ENCODE measurements at places on chromosomes 6 and 20.

DNA sequence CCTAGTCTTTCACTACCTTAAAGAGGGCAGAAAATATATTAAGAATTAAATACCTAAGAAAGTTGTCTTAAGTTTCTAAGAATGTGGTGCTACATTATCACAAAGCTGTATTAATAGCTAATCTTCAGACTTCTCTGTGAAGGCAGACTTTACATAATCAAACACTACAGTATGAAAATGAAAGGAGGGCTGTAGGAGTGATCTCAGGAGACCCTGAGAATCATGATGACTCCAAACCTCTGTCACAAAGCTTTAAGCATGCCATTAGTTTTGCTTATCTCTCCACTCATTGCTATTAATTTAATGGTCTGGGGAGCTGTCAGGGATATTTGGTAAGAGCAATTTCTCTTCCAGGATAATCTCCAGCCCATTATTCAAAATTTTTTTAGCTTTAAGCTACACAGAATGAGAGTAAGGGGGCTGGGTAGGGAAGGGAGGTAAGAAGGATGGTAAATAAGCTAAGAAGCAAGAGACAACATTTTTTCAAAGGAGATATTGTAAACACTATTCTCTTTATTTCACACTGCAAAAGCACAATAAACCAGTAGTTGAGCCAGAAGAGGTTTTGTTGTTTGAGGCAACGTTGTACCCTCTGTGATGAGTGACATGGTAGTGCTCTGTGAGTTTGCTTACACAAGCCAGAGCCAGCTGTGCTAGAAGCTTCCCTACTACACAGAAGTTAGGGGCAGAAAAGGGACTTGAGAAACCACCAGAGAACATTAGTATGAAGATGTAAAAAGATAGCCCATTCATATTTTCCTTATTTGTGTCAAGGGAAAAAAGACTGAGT, 258.8 kb downstream of the GMDS start:
- DNase-seq = no peak

DNA sequence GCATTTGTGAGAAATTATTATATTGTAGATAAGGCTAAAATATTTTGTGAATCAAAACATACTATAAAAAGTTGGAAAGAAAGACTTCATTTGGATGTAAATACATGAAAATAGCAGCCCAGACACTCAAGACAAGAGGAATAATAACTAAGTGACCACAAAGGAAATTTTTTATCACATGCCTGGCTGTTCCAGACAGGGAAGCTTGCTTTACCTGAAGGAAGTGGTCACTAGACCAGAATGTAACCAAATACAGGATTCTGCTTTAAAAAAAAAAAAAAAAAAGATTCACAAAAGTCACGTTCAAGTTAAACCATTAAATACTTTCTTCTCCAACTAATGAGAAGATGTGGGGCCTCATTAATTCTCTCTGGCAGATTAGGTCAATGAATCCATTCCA, 9.3 kb upstream of the HLA-DQB2 start:
- no peak for DNase-seq

GRCh38 chr6:118661831-118662230, 10.4 kb upstream of the CEP85L start:
- no peak for DNase-seq

- DNase-seq = peak; percentile 9
Observed at GRCh38 chr6:166313255-166314070, 5.3 kb upstream of the PRR18 start.

GRCh38 chr6:127586372-127586771, 9.4 kb downstream of the C6orf58 start:
- DNase-seq = no peak

GRCh38 chr6:85670573-85670972, 27.9 kb upstream of the SYNCRIP start:
- DNase-seq = peak; percentile 44

- no peak for DNase-seq
Observed at GRCh38 chr6:8225113-8225512, 122.8 kb upstream of the EEF1E1 start.

GRCh38 chr20:33704197-33704924, 15.7 kb downstream of the PXMP4 start:
- no peak for DNase-seq

- DNase-seq = no peak
Observed at GRCh38 chr6:98634569-98634968, 199.8 kb upstream of the POU3F2 start.

DNA sequence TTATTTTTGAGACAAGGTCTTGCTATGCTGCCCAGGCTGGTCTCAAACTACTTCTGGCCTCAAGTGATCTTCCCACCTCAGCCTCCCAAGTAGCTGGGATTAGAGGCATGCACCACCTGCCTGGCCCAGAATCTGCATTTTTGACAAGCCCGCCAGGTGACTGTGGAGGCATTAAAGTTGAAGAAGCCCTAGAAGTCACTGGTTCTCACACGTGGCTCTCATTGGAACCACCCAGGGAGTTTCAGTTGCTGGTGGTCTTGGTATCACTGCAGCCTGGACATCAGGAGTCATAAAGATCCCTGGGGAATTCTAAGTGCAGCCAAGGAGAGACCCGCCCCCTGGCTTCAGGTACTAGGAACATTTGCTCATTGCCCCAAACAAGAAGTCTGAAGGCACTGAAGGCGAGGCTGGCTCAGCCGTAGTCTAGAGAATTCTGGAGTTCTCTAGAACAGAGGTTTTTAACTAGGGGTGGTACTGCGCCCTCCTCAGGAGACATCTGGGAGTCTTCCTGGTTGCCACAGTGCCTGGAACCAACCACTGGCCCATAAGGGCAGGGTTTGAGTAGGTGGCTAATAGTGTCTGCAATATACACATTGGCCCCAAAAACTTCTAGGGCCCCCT, 182.8 kb downstream of the ZMYND8 start:
- no peak for DNase-seq

- peak; percentile 56 for DNase-seq
Observed at GRCh38 chr20:20480689-20481088, 112.8 kb downstream of the INSM1 start.

GRCh38 chr6:144194293-144194810, 44.0 kb downstream of the STX11 start:
- DNase-seq = no peak

GRCh38 chr6:31572041-31572911, at the start of gene LTA:
Gene LTA (plus strand): TSS chr6:31572289. CDS start chr6:31572743, 454 bp downstream.
- no peak for DNase-seq

DNA sequence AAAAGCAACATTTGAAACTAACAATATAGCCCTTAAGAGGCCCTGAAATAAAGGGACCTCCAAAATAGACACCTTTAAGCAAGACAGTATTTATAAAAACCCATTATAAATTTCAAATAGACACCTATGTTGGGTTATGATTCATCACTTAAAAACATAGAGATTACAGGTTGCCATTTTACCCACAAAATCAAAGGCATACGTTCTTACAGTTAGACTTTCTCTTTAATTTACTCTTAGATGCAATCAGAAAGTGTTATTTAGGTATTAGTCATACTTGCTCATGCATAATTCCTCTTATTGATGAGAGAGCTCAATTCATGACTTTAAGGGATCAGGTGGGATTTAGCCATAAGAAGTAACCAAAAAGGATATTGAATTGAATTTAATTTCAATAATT, 51.5 kb upstream of the TMEM200A start:
- DNase-seq = no peak

DNA sequence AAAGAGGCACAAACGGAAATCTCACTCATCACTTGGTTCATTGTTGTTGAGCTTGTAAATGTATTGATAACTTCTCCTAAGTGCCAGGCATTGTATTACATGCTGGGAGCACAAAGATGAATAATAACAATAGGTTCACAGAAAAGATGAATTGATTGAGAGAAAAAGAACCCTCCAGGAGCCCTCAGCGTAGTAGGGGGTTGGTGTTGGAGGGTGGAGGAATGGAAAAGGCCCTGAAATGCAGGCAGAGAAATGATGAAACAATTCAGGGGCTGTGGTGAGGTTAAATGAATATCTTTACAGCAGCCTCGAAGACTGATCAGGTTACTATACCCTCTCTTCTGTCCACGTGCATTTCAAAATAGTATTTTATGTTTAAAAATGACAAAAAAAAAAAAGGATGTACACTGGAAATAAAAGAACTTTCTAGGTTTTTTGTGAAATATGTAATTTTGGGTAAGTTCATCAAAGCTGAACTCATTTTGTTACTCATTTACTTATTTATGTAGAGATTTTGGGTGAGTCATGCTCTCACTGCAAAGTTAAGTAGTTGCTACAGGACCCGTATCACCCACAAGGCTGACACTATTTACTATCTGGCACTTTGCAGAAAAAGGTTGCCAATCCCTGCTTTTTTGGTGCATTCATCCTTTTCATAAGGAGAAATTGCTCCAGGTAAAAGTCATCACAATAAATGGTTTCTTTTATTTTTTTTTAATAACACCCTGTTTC, 277.3 kb downstream of the ZNF217 start:
- peak; percentile 22 for DNase-seq

DNA sequence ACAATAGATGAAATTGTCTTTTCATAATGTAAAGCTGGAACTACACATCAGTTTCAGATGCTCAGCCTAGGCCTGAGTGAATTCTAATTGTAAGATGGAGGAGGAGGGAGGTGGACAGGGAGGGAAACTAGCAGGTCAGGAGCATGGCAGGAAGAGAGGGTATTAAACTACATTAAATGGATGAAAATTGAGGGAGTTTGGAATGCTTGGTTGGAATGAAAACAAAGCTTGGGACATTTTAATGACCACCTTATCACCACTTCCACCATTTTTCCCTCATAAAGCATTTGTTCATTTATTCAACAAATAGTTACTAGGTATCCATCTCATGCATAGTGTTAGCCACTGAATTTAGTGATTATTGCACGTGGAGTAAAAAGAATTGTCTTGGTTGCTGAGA, 65.0 kb downstream of the KIZ start:
- DNase-seq = no peak

All from fibroblast of skin of right quadriceps (primary cell).